ENCODE measurements at places on chromosomes 2 and 18.

GRCh38 chr2:47360927-47361326 is 42.0 kb upstream of the MSH2 start:
- no peak for DNase-seq

GRCh38 chr18:23825496-23825895 is 136.2 kb downstream of the LAMA3 start:
- no peak for DNase-seq

- no peak for DNase-seq
Measured at GRCh38 chr2:20167356-20167755, 57.6 kb downstream of the SDC1 start.

DNA sequence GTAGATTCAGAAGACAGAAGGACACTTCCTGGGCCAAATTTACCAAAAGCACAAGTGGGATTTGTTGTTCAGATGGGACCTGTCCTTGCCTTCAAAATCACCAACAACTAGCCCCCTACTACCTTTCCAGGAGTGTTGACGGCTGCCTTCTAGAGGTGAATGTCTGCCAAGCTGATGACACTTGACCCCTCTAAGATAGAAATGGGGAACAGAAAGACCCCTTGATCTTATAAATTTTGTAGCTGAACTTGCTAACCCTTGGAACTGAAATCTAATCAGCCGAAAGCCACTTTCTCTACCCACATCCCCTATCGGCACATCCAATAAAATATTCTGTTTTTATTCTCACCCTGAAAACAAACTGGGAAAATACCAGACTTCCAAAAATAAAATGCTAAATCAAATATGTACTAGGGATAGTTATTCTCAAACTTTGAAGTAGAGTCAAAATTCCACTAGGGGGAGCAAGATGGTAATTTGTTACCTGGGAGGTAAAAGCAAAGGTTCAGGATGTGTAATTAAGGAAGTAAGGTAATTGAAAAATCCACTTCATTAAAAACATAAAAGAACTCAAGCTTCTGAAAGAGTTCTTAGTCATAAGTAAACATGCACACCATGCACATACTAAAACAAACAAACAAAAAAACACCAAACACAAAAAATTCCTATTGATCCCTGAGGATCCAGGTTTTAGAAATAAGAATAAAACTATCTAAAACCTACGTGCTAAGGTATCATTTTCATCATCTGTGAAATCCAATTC is 119.2 kb downstream of the ANKRD44 start:
- no peak for DNase-seq

DNA sequence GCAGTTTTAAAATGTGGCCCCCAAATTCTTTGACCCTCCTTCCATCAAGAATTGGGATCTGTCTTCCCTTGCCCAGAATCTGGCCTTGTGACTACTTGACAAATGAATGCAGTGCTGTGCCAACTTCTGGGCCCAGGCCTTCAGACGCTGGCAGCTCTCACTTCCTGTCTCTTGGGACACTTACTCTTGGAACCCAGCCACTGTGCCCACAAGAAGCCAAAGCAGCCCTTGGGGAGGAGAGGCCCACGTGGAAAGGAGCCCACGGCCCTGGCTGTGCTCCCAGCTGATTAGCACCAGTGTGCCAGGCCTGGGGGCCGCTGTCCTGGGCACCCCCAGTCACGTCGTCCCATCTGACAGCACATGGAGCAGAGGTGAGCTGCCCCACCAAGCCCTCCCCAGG is 56.6 kb downstream of the RPL37A start:
- DNase-seq, result no peak

GRCh38 chr2:230920167-230920566 is 4.9 kb downstream of the GPR55 start:
- no peak for DNase-seq

DNA sequence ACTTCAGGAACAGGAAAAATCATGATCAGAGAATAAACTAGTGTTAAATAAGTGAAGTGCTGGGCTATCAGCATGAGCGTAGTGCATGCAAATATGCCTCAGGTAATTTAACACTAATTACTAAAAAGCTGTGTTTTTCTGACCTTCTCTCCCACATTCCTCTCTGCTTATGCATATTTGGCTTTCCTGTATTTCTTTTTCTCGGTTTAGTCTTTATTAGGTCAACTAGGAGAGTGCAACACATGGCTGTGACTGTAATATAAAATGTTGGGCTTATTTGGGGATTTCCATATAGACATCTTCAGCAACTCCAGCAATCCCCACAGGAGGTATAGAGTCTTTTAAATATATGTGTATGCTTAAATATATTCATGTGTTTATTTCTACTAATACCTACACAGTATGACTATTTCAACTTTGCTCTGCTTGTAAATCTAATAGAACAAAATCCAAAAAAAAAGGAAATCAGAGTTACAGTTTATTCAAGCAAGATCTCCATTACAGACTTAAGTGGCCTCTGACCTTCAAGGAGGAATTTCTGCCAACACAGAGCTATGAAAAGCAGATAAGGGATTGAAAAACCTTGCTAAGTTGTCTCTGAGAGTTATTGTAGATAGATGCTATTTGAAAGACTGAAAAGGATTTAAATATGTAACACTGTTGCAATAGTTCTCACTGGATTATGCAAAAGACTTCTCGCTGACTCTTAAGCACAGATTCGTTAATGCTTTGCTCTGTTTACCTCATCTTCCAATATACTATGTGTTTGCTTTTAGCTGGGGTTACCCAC is 359.5 kb upstream of the RGPD4 start:
- no peak for DNase-seq

GRCh38 chr2:144240656-144241339 is 279.1 kb downstream of the ZEB2 start:
- no peak for DNase-seq

GRCh38 chr18:13582178-13582670 is 144.1 kb downstream of the FAM210A start:
- DNase-seq, result no peak

DNA sequence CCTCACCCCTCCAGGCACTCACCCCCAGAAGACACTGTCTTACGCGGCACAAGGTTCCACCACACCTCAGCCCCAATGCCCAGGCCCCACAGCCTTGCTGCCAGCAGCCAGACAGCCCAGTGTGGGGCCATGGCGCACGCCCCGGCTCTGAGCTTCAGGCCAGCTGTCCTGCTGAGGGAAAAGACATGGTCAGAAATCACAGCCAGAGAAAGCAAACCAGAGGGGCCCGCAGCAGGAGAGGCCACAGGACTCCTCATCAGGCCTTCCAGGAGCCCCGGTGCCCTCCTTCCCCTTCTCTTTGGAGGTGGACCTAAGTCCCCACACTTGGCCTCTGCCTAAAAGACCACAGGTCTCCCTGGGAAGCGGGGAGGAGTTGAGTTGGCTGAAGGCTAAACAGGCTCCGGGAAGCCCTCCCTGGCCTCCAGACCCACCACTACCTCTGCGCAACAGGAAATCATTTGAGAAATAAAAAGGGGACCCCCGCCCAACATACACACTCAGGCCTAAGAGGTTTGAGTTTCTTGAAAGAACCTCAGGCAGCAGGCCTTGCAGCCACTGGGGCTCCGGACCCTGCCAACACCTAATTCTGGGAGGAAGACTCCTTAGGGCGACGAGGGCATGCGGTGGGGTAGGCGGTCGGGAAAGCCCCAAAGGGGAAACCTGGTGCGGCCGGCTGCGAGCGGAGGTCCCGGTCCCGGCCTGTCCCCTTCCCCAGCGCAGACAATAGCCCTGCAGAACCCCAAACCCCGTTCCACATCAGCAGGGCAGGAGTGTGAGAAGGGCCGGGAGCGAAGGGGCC is 1.9 kb downstream of the SEMA4C start:
- DNase-seq, result no peak

DNA sequence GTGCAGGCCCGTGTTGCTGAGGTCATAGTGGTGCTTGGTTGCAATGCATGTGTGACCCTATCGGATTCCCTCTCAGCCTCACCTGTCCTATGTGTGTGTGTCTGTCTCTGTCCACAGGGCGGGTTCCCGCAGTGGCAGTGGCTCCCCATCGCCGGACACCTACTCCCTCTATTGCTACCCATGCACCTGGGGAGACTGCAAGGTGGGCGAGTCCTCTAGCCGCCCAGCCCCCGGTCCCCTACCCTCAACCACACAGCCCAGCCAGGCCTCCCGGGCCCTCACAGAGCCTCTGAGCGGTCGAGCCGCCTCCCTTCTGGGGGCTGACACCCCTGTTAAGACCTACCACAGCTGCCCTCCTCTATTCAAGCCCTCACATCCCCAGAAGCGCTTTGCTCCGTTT is 14.2 kb downstream of the GAREM2 start:
- no peak for DNase-seq

DNA sequence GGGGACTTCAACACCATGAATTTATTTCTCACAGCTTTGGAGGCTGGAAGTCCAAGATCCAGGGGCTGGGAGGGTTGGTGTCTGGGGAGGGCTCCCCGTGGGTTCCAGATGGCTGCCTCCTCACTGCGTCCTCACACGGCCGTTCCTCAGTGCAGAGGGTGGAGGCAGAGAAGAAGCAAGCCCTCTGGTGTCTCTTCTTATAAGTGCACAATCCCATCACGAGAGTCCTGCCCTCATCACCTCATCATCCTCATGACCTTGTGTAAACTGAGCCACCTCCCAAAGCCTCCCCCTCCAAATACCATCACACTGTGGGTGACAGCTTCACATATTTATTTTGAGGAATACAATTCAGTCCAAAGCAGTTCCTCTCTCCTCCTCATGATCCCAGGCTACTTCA is 26.3 kb downstream of the TMEM163 start:
- no peak for DNase-seq

DNA sequence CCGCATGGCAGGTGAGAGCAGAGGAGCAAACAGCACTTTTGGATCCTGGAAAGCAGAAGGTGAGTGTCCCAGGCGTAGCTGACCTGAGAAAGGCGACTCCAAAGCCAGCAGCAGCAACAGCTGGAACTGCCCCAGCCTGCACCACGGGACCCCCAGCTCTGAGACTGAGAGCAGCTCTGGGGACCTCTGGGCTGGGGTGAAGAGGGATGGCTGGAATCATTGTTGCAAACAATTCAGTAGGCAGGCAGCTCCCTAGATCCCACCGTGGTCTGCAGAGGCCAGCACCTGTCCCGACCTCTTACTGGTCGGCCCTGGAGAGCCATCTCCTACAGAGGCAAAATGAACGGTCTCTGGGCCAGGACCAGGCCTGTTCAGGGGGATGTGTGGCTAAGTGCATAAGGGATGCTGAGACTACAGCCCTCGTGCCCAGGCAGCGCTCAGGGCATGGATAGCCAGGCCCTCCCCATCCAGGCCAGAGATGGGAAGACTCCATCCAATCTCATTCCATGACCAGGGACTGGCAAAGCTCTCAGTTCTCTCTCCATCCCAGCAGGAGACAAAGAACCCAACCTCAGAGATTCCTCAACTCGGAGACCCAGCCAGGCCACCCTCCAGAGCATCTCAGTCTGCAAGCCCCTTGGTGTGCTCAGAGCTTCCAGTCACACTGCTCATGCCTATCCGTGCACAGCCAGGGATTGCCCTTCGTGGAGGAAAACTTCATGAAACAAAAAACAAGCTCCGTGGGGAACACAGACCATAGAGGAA is 38.2 kb upstream of the ALPP start:
- no peak for DNase-seq

GRCh38 chr2:173571887-173572680 is 217.4 kb downstream of the CDCA7 start:
- no peak for DNase-seq

DNA sequence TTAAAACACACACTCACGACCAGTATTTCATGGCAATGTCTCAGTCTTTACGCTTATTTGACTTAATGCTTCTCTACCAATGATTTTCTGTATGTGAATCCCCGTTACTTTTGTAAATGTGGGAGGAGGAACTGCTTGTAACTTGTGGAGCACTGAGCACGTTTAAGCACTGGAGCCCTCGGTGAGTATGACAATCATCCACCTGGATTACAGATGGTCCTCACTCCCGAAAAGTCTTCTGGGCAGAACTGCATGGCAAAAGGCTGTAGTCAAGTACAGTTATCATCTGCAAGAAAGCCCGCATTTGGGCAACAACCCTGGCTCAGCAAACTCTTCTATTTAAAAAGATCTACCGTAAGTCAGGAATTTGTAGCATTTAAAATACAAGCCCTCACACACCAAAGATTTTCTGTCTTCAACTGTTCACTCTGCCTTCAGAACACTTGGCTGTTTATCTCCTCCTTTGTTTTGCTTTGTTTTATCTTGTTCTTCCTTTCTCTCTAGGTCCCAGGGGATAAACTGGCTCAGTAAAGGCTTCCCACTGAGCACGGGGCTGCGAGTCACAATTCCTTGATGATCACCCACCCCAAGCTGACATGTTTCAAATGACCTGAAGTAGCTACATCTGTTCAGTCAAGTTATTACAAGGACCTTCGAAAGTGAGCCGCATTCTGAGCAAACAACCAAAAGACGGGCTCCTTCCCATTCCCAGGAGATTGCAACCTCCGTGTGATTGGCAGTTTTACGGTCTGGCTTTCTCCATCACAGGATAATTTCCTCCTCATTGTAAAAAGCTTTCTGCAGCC is 102.2 kb downstream of the DLGAP1 start:
- no peak for DNase-seq

DNA sequence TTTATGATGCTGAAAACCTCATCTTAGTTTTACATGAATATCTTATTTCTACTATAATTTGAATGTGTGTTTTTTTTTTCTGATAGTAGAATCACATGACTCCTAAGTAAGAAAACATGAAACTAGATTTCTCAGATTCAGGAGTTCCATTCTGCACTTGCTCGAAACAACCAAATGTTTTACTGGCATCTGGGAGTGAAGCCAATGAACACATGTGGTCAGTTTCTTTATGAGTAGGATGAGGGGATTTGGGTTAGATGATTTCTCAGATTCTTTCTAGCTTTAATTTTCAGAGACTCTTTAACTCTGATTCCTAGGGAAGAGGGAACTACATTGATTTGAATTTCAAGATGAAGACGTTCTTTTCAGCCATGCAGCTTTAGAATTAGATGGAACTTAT is 225.0 kb upstream of the NT5C1B start:
- DNase-seq, result no peak

- DNase-seq, result no peak
Measured at GRCh38 chr2:233059547-233059796, 670 bp upstream of the INPP5D start.

GRCh38 chr2:189854187-189854586 is 69.9 kb downstream of the PMS1 start:
- no peak for DNase-seq

- DNase-seq, result no peak
Measured at GRCh38 chr2:218184331-218184730, 17.6 kb upstream of the CXCR1 start.

DNA sequence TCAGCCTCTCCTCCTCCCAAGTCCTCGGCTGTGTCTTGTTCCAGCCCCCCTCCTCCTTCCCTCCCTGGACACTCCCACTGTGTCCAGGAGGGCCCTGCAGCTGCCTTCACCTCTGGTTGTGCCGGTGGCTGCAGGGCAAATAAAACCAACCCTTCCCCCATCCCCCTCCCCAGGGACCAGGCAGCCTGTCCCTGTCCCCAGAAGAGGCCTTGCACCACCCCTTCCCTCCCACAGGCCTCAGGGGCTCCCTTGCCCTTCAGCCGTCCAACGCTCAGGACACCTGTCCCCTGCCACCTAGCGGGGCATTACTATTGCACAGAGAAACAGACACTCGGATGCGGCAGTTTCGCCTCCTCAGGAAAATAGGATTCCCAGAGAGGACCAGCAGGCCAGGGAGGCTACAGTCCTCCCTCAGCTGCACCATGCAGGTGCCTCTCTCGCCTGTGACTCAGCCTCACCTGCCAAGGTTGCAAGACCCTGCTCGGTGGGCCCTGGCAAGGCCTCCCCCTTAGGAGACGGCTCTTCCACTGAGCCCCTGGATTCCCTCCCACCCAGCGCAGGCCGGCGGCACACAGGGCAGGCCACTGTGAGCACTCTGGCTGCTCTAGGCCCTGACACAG is 5.5 kb upstream of the GPC1 start:
- no peak for DNase-seq
